ENCODE measurements at places on chromosomes 13 and 19.

- no peak for DNase-seq
Measured at GRCh38 chr13:27415116-27415515, 9.3 kb upstream of the GTF3A start.

GRCh38 chr13:36445891-36446351, 13.6 kb downstream of the CCNA1 start:
- DNase-seq, result no peak

DNA sequence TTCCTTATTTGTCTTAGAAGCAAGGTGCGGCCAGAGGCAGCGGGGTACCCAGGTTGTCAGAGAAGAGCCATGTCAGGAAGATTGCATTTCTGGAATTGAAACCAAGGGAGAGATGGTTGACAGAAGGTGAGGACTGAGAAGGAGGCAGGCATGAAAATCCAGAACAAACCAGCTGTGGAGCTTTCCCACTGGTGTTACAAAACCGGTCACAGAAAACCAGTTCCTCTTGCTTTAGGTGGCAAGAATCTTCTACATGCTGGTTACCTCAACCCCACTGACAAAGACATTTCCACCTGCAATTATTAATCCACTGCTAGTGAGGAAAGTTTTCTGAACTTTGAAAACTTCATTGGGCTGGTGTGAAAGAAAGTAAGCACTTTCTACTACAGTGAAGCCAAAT, 64.0 kb upstream of the MED4 start:
- DNase-seq, result no peak

- DNase-seq, result peak; percentile 65
Measured at GRCh38 chr19:38059897-38060296, 152.9 kb downstream of the SIPA1L3 start.

DNA sequence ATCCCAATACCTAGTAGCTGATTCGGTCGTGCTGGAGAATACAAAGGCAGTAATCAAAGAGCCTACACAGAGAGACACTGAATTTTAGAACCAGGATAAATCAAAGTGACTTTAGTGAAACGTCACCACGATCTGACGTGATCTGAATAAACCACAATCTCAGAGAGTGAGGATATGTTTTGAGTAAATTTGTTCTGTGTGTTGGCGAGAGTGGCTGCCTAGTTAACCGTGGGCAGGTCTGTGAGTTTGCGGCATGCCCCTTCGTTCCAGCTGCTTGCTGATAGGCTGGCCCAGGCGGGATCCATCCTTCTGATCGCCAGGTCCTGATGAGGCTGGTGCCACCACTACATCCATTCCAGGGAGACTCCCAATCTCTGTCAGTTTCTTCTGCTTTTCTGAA, 40.4 kb downstream of the LRCH1 start:
- peak; percentile 62 for DNase-seq

GRCh38 chr13:78820541-78820940, 161.6 kb upstream of the OBI1 start:
- no peak for DNase-seq

DNA sequence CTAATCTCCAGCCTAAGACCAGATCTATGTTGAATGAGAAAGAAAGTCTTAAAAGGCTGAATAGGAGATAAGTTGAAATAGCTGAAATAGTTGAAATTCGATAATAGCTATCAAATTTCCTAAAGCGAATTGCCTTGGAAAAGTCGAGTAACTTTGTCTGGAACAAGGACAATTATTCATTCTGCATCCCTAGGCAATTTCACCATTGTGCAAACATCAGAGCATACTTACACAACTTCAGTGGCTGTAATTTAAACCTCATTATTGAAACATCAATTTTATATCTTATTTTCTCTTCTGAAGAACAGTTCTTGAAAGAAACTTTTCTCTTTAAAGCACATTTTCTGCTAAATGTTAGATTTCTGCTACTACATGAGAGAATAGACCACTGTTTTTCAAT, 13.6 kb downstream of the TNFSF13B start:
- no peak for DNase-seq

- DNase-seq, result no peak
Measured at GRCh38 chr13:36606060-36606459, 67.8 kb upstream of the SERTM1 start.

DNA sequence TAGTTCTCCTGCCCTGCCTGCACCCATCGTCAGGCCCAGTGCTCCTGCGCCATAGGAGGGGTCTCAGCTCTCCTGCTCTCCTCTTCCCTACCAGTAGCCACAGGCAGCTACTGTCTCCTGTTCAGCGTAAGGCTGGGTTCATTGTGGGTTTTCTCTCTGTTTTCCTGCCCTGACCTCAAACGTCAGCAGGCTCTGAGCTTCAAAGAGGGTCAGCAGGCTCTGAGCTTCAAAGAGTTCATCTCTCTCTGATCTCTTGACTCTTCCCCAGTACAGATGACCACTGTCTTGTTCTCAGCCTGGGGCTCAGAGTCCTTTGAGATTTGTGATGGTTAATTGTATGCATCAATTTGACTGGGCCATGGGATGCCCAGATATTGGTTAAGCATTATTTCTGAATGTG, 4.6 kb upstream of the CPB2 start:
- DNase-seq, result no peak

Data from stimulated activated CD4-positive, alpha-beta T cell treated with anti-CD3 and anti-CD28 coated beads, Interleukin-1b, Interleukin-23, amount 100 ng/mL, for 48 hours (primary cell).